ENCODE measurements at places on chromosomes 4 and X.

GRCh38 chrX:41122664-41123257 is 37.5 kb downstream of the USP9X start:
- DNase-seq = no peak

DNA sequence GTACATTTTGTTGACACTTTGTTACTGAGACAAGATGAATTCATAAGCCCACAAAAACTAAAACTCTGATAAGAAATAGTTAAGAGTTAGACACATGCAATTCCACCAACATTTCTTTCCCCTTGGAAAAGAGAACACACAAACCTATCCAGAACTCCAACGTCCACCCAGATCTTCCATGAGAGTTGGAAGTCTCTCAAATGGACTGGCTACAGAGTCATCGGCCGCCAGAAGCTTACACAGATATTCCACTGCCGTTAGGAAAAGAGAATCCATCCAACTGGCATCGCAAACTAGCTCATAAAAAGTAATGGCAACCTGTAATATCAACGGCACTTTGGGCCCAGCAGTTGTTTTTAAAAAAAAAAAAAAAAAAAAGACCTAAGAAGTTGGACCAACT is 114.7 kb downstream of the PRKX start:
- DNase-seq = no peak

DNA sequence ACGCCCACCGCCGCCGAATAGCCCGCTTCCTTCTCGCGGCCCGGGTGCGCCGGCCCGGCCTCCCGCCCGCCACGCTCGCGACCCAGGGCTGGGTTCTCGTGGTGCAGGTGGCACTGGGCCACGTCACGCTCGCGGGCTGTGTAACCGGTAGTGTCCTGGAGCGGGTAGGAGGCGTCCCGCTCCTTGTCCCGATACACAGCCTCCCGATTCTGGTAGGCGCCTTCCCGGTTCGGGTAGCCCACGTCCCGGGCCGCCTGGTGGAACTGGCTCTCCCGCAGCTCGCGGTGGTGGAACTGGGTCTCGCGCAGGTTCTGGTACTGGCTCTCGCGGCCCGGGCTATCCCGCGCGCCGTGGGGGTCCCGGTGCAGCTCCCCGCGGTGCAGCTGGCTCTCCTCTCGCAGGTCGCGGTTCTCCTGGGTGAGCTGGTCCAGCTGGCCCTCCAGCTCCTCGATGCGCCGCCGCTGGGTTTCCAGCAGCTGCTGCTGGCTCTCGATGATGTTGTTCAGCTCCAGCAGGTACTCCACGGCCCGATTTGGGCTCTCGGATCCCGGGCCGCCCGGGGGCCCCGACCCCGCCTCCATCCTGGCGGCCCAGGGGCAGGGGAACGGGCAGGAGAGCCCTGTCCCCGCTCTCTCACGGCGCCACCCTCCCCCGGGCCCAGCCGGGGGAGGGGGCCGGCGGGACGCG is 39.3 kb upstream of the IQSEC2 start:
- DNase-seq = no peak

GRCh38 chrX:97397371-97397770 is 513.7 kb downstream of the RPA4 start:
- DNase-seq = no peak

DNA sequence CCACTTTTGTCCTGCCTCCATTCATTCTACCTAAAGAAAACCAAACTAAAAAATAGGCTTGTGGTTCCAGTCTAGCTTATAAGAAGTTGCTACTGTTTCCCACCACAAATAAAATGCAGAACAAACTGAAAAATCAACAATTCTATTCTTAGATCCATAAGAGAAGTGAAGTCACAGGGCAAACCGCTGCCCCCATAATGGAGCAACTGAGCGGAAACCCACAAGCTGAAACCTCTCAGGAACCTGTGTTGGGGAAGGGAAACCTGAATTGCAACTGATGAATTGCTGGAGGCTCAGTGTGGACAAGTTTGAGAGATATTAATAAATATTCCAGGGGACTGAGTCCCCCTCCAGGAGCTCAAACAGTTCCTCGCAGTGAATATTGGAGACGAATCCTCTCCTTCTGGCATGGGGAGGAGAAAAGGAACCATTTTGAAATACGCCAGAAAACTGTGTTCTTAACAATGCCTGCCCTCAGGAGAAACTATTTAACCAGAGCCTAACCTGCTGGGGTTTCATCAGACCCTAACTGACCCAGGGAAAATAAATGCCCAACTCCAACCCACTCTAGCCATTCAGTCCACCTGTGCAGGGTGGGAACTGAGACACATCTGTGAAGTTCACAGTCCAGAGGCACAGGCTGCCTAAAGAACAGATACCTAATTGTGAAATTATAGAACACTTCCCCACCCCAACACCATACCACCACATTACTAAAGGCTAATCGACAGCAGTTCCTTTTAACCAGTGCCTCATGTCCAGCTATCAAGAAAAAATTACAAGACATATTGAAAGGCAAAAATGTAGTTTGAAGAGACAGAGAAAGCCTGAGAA is 22.8 kb upstream of the SH3RF1 start:
- no peak for DNase-seq

DNA sequence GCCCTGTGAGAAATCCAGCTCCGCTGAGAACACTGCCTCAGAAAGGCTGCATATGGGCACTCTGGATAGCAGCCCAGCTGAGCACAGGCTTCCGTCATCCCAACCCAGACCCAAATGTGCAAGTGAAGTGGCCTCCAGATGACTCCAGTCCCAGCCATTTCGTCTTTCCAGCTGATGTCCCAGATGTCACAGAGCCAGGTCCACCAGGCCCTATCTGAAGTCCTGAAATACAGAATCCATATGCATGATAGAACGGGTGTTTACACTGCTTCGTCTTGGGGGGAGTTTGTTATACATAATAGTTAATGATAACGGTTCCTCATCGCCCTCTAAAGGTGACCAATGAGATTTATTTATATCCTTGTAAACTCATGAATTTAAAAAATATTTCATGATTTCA is 72.6 kb upstream of the TRIM2 start:
- no peak for DNase-seq
